Activated CD8-positive, alpha-beta memory T cell treated with anti-CD3 and anti-CD28 coated beads, Interleukin-2, amount 50 U/mL, for 48 hours (primary cell): ENCODE measurements at places on chromosomes 11 and 22.
A peak's percentile ranks its signal among the peaks of the same experiment; 100 is the strongest.

GRCh38 chr11:8917157-8917825, 6.3 kb downstream of the AKIP1 start:
- no peak for DNase-seq

DNA sequence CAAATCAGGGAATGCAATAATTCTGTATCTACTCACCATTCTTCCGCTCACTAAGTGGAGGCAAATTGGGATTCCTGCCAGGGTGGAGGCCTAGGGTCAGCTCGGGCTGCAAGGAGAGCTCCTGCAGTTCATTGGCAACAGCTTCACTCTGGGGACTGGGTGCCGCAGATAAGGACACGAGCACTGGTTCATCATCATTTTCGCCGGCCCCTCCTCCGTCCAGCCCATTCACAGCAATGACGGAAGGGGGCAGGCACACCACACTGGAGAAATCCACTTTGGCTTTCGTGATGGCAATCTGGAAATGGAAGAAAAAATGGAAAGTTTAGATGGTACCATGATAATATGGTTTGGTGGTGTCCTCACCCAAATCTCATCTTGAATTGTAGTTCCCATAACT, 84.4 kb downstream of the MRTFA start:
- no peak for DNase-seq

GRCh38 chr22:45226503-45227186, 14.0 kb downstream of the KIAA0930 start:
- no peak for DNase-seq

GRCh38 chr11:61445516-61445915, 15.6 kb downstream of the SDHAF2 start:
- DNase-seq = no peak

DNA sequence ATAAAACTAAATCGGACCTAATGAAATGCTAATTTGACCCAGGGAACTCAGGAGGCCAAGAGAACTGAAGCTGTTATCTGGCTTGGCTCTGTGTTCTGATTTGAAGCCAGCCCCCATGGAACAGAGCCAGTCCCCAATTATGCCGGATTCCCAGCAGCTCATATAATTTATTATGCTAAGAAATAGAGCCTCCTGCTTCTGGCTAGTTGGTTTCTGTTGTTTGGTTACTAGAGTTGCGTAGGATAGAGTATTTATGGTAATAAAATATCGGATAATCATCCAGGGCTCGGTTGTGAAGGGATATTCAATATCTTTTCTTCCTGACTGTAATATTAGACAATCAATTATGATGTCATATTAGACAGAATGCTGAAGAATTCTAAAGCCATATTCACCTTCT, 120.4 kb upstream of the TTC12 start:
- DNase-seq = no peak

- DNase-seq = peak; percentile 29
Observed at GRCh38 chr11:75760710-75761493, 7.7 kb upstream of the DGAT2 start.

- DNase-seq = no peak
Observed at GRCh38 chr11:87398931-87399330, 361.2 kb downstream of the TMEM135 start.

- no peak for DNase-seq
Observed at GRCh38 chr11:121667836-121668235, 215.1 kb upstream of the SORL1-AS1 start.

- DNase-seq = no peak
Observed at GRCh38 chr11:126512251-126512650, 156.8 kb downstream of the ST3GAL4 start.

DNA sequence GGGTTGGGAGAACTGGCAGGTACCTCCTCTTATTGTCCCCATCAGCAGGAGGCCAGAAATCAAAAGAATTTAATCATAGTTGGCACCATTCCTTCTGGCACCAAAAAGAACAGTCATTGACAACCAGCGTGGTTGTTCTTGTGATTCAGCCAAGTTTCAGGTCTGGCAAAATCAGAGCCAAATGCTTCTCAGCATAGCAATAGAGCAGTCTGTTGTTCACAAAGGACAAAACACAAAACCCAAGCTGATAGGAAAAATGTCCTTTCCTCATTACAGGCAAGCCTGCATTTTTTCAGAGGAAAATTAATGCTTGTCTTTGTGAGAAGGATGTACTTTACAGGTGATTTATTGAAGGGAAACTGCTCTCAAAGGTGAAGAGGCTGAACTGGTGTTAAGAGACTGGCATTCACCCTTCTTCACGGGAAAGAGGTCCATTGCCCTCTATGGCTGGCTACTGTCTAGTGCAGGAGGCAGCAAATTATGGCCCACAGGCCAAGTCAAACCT, 241.8 kb upstream of the ARHGAP42 start:
- no peak for DNase-seq

- peak; percentile 39 for DNase-seq
Observed at GRCh38 chr11:69834251-69834650, 15.0 kb upstream of the FGF3 start.

DNA sequence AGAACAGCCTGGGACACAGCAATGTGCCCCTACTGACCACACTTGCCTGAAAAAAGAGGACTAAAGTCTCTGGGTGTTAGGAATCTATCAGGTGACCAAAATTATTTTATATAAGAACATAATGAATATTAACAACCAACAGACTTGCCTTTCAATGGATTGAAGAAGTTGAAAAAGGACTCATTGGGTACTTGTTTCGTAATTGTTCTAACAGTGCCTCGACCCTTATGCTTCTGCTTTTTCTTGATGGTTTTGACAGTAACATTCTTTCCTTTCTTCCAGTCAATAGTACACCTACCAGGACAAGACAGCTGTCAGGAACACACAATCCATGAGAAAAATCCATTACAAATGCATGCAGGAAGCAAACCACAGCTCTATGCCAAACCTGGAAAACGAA, 29.0 kb upstream of the PHLDA2 start:
- no peak for DNase-seq

GRCh38 chr11:122393209-122393860, 262.2 kb upstream of the UBASH3B start:
- DNase-seq = no peak

- DNase-seq = no peak
Observed at GRCh38 chr11:33889296-33889695, 2.6 kb downstream of the LMO2 start.

- peak; percentile 49 for DNase-seq
Observed at GRCh38 chr11:44633641-44634040, 68.2 kb downstream of the CD82 start.

- DNase-seq = no peak
Observed at GRCh38 chr11:15910761-15911160, 445.6 kb downstream of the SOX6 start.

DNA sequence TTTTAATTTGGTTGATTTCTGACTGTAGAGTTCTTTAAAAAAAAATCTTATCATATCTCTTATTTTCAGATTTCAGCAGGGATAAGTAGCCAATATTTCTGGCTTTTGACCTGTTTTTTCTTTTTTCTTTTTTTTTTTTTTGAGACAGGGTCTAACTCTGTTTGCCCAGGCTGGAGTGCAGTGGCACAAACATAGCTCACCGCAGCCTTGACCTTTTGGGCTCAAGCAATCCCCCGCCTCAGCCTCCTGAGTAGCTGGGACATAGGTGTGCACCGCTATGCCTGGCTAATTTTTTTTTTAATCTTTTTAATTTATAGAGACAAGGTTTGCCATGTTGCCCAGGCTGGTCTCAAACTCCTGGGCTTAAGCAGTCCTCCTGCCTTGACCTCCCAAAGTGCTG, 23.9 kb upstream of the ZBTB44 start:
- DNase-seq = no peak
